Activated naive CD4-positive, alpha-beta T cell treated with anti-CD3 and anti-CD28 coated beads, Interleukin-2, amount 50 U/mL, for 16 hours (primary cell): ENCODE measurements at places on chromosomes 1 and 21.
A peak's percentile ranks its signal among the peaks of the same experiment; 100 is the strongest.

DNA sequence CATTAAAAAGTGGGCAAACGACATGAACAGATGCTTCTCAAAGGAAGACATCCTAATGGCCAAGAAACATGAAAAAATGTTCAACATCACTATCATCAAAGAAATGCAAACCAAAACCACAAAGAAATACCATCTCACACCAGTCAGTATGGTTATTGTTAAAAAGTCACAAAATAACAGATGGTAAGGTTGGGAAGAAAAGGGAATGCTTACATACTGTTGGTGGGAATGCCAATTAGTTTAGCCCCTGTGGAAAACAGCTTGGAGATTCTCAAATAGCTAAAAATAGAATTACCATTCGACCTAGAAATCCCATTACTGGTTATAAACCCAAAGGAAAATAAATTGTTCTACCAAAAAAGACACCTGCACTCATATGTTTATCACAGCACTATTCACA, 369.4 kb downstream of the KCNH1 start:
- DNase-seq: no peak

DNA sequence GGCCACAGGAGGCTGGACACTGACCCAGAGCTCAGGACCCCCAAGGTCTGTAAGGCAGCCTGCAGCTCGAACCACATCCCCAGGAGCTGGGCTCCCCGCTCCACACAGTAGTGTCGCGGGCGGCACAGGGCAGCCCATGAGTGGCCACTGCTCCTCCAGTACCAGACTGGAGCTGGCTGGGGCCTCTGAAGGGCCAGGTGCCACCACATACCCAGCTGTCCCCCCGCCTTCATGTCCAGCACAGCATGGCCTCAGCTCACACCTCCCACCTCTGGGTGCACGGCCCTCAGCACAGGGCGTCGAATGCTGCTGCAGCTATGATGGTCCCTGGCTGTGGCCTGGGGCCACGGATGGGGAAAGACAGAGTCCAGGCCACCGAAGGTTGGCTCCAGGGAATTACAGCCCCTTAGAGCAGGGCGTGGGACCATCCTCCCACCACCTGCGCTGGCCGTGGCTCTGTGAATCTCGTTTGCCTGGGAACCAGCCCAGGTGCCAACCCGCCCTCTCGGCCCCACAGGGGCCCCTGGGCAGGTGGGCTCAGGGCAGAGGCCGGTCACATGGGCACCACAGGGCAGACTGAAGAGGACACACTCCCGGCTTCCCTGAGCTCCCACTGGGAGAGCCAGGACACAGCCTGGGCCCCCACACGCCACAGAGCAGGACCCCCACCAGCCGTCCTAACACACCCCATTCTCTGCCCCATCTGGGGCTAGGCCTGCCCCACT, 2.1 kb upstream of the TNFRSF4 start:
- no peak for DNase-seq

DNA sequence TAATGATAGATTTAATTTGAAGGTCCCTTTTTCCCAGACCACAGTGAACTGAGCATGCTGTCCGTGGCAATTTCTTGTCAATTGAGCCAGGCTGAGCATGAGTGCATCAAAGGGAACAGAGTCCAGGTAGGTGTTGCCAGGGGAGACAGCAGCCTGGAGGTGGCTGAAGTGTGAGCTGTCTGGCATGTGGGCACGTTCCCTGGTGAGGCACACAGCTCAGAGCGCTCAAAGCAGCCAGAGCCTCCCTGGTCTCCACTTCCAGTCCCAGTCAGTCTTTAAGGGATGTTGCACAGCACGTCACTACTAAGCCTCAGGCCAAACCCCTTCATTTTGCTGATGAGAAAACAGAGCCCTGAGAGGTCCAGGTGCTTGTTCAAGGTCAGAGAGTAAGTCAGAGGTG, 251.4 kb downstream of the MATN1 start:
- no peak for DNase-seq

- DNase-seq: no peak
Measured at GRCh38 chr1:170731566-170732251, 67.8 kb downstream of the PRRX1 start.

DNA sequence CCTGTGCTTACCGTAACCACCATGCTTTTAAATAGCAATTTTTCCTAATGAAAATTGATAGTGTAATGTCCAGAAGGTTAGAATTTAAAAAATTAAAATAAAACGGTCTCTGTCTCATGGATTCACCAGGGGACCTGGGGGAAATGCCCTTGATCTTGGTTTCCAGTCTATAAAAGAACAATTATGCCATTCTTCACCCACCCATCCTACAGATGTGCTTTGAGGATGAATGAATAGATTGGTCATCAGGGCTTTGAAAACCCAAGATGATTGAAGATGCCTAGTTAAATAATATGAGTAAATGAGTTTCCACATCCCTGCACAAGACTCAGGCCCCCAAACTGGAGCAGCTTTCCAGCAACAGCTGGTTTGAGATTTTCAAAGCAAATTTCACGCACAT, 38.7 kb downstream of the CNN3 start:
- no peak for DNase-seq

- DNase-seq: peak; percentile 70
Measured at GRCh38 chr1:31762726-31763670, 1.1 kb downstream of the ADGRB2 start.

DNA sequence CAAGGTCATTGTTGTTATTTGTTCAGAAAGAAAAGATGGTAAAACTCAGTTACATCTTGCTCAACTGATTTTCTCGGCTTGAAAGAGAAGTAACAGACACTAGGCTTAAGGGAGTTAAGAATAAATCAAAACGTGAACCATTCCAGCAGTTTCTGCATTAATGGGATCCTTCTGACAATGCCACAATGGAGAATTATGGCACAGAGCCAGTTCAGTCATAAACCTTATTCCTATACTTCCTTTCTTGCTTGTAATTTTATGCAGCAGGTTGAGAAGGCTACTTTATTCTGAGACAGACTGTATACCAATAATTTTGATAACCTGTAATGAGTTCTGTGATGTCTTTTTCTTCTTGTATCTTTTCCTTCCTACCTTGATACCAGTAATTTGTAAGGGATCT, 167.0 kb downstream of the C1orf21 start:
- no peak for DNase-seq

DNA sequence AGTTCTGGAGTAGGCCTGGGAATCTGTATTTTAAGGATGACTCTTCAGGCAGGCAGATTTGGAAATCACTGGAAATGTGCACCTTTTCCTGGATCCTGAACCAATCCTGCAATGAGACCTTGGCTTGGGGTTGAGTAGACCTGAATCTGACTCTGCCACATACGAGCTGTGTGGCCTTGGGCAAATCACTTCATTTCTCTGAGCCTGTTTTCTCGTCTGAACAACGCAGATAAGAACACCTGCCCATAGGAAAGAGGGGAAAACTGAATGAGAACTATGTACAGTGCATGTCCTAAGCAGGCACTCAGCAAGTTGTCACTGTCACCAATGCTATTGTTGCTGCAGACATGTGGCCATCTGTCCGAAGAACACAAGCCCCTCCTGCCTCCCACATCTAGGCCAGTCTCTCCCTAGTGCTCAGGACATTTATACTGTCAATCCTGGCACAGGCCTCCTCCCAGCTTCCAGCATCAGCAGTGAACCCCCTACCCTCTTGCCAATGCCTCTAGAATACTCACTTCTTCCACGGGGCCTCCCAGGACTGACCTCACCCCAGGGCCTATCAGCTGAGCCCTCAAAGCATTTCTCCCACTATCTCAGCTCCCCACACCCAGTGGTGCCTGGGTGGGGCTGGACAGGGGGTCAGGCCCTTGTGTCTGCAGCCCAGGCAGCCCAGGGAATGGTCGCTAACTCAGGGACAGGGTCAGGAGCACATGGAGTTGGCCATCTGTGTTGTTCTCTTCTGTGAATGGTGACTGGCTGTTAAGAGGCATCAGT, 88.8 kb upstream of the ZBTB40 start:
- DNase-seq: no peak

- DNase-seq: no peak
Measured at GRCh38 chr21:43585924-43586413, 73.3 kb downstream of the HSF2BP start.

GRCh38 chr1:115040501-115040900, 10.9 kb downstream of the TSHB start:
- no peak for DNase-seq

DNA sequence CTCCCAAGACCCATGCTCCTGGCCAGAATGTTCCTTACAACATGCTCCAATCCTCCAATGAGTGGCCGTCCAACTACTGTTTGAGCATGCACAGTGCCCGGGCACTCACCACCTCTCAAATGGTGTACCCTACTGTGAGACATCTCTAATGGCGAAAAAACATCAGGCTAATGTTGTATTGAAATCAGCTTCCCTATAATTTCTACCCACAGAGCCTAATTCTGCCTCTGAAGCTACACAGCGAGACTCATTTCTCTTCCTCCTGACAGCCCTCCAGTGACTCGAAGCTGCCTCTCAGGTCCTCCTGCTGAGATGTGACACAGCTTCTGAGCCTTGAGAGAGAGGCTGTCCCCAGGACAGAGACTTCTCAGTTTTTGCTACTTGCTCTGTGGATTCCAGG, 130.7 kb downstream of the FAM78B start:
- DNase-seq: no peak

DNA sequence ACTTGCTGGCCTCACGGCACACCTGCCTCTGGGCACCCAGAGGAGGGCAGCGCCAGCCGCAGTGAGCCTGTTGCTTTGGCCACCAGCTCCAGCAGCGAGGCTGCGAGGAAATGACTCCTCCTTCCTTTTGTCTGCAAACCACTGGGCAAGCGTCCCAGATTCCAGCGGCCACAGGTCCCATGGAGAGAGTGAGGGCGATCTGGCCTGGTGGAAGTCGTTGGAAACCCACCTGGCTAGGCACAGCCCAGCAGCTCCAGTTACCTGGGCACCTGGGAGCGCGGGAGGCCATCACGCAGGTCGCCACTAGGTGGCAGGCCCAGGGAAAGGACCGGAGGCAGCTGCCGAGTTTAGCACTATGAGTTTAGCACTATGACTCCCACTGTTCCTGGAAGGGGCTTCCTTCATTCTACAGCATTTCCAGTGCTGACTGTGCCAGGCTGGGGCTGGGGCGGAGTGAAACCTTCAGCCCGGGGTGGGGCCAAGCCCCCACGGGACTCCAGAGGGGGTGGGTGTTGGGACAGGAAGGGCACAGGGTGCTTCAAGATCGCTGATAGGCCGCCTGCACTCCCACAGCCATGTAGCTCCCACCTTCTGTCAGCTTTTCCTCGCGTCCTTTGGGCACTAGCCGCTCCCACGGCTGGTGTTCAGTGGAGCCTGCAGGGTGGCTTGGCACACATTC, 1.1 kb upstream of the ESPN start:
- peak; percentile 77 for DNase-seq
